Psoas muscle (tissue), 8 donors: ENCODE measurements at places on chromosomes 2 and 18. TPM values are rescaled to one million over a fixed set of nuclear protein-coding genes. Genes with fewer than 3 reads are reported as not detected.
A peak's percentile ranks its signal among the peaks of the same experiment; 100 is the strongest.

KCNK3 gene
- total RNA-seq = 0.15 TPM

APCDD1 gene
- total RNA-seq = 10.8 TPM

ARHGEF4 gene
- total RNA-seq = 4.2 TPM

GAL3ST2 gene
- not detected for total RNA-seq

GRCh38 chr2:134441153-134441863, 187.4 kb downstream of the MGAT5 start:
- no peak for DNase-seq

DNA sequence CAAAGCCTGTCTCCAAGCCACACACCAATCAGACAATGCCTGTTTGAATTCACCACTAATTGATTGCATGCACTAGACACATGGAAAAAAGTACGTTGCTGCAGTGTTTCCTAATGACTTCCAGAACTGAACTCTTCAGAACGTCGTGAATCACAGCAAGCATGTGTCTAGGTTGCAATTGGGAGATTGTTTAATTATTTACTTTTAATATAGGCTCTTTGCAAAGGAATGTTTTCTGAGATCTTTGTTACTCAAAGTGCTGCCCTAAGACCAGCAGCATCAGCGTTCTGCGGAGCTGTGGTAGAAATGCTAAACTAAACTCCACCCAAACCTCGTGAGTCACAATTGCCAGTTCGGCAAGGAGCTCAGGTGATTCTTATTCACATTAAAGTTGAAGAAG, 52.7 kb upstream of the CCDC68 start:
- DNase-seq = no peak

- no peak for DNase-seq
These were observed 23.6 kb downstream of the MALT1 start for GRCh38 chr18:58694720-58695468.

DNA sequence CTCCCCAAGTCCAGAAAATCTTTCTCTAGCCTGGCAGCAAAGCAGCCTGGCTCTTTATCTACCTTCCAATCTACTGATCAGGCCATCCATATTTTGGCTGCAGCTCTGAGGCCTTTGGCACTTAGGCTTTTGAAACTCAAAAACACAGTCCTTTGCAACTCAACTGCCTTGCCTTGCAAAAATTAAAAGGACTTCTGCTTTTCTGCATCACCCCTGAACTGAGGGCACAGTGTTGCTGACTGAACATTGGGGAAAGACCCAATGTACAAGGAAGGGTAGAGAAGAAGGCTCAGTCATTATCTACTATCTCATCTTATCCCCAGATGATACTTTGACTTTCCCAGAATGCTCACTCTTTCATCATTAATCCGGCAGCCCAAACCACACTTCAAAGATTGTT, 625.5 kb downstream of the ARHGAP15 start:
- DNase-seq = no peak

DNA sequence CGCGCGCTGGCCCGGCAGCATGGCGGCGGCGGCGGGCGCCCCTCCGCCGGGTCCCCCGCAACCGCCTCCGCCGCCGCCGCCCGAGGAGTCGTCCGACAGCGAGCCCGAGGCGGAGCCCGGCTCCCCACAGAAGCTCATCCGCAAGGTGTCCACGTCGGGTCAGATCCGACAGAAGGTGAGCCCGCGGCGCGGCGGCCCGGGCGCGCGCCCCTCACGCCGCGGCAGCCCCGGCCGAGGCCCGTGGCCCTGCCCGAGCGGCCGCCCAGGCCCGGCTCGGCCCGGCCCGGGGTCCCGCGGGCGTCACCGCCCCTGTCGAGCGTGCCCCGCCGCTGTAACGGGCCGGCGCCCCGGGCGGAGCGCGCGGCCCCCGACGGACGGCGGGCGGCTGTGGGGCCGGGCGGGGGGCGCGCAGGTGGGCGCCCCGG, 218 bp downstream of the DGKD start:
- DNase-seq = no peak

- DNase-seq = no peak
These were observed 1.5 kb downstream of the PELI1 start for GRCh38 chr2:64142741-64143168.

DNA sequence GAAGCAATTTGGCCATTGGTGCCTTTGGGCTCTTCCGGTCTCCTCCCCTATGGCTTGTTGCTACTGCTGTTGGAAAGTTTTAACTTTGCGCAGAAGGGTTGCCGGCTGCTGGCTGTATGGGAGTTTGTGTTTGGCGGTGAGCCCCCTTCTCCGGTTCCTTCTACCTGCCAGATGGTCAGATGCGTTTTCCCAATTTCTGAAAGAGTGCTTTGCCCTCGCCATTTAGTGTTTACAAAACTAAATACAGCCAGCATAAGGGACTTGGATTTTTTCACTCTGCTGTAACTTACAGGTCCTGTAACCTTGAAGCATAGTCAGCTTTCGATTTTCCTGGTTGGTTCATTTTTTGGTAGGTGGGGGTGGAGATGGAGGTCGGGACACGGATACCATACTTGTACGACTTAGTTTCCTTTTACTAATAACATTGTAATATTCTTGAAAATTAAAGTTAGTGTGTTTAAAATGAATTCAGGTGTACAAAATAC, 604 bp downstream of the COQ10B start:
- no peak for DNase-seq

- no peak for DNase-seq
These were observed 30.6 kb upstream of the CREB1 start for GRCh38 chr2:207499114-207499513.

- no peak for DNase-seq
These were observed 81.8 kb downstream of the INO80D start for GRCh38 chr2:206004004-206004693.

DNA sequence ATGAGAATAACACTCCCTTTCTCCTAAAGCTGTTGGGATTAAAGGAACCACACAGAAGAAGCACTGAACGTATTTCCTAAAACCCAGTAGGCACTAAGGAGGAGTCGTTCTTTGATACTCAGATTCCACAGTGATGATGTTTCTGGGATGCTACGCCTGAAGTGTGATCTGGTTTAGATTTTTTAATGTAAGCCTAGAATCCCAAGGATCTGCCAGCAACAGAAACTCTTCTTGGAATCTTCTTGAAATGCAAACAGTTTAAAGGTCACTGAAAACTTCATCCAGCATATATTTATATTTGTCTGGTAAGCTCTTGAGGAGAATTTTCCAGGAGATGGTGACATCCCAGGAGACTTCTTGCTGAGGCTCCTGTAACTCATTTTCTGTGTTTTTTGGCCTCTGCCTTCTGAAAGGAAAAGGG, 247.6 kb upstream of the TRIB2 start:
- no peak for DNase-seq

DNA sequence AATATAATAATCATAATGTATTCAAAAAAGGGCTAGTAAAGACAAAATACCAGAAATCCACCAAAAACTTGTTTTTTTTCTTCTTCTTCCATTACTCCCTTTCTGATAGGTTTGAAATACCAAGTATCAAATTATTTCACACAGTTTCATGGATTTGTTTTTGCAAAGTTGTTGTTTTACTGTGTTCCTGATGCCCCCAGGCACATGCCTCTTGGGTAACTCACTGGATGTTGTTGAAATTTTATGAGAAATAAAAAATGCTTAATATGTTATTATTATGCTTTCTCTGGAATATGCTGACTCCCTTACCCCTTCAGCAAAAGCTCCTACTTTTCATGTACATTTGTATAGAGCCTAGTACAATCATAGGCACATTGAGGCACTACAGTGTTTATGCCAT, 419.6 kb downstream of the NRXN1 start:
- no peak for DNase-seq

DNA sequence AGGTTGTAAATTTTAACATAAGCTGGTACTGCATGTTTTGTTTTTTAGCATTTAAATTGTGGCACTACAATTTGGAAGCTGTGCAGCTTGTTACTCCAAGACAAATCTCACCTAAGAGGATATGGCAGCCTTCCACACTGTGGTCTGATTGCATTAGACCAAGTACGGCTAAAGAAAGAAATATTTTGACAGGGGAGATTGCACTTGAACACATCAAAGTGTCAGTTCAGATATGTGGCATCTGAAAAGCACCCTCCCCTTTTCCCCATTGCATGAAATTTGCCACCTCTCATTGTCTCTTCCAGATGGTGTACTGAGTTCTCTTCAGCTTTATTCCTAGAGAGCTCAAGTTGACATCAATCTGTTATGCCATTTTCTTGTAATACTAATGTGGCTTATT, 295.9 kb downstream of the ERBB4 start:
- DNase-seq = no peak

GRCh38 chr18:59514203-59514602, 155.1 kb upstream of the LMAN1 start:
- DNase-seq = peak; percentile 82

GRCh38 chr2:140734992-140735391, 1395.8 kb downstream of the LRP1B start:
- DNase-seq = no peak

GRCh38 chr2:14827226-14828023, 194.9 kb downstream of the LRATD1 start:
- DNase-seq = no peak

DNA sequence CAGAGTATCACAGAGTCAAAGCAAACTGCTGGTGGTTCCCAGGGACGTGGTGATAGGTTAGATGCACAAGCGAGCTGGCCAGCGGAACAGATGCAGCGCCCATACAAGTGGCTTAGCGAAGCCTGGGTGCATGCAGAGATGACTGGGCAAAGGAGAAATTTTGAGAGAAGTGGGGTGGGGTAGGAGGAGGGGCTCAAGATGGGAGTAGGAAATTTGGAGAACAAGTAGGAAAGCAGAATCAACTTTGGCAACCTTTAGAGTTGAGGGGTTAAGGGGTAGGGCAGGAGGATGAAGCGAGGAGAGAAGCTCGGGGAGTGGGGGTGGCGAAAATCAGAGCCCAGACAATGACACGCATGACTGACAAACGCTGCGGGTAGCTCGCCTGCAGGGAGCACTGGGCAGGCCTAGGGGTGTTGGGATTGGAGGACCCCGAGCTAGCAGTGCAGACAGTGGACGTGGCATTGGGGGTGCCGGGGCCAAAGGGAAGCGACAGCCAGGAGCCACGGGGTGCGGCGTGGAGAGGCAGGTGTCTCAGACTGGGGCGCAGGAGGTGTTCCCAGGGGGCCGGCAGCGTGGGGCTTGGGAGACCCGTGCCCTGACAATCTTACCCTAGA, 431 bp downstream of the FAM98A start:
- DNase-seq = peak; percentile 40

- no peak for DNase-seq
These were observed 34.3 kb downstream of the DARS1 start for GRCh38 chr2:135951041-135951583.

- no peak for DNase-seq
These were observed 49.0 kb downstream of the MAP2 start for GRCh38 chr2:209472871-209473270.

DNA sequence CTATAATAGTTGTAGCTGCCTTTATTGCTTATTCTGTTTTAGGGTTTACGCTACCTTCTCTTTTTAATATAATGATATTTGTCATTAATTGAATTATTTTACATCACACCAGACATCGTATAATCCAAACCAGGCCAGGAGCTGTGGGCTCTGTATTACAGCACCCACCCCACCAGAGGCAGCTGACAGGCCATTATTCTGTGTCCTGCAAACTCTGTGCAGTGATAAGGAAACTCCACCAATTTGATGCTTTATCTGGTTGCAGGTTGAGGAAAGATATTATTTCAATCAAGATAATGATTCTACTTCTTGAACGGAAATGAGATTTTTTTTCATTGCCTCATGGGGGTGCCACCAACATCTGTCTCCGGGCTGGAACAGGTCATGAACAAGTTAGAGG, 227.3 kb downstream of the ZBTB7C start:
- DNase-seq = no peak

- DNase-seq = no peak
These were observed 6.6 kb upstream of the RPL37A start for GRCh38 chr2:216491793-216492596.

- DNase-seq = no peak
These were observed 39.8 kb upstream of the ITPRID2 start for GRCh38 chr2:181851726-181852125.

DNA sequence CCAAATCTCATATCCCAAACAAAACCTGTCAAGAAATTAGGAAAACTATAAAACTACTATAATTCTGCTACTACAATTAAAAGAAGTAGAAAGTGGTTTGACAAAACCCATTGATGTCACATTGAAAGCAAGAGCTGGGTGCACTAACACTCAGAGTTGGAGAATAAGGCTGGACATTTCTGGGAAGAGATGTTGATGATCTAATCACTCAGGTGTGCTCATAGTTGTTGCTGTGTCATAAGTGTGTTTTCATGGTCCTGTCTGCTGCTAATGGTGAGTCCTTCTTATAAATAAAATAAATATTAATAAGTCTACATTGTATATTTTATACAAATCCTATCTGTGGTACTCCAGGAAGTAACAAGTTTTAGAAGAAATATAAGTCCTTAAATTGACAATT, 168.2 kb upstream of the LRP1B start:
- no peak for DNase-seq
